ENCODE measurements at places on chromosomes 4 and X.
A peak's percentile ranks its signal among the peaks of the same experiment; 100 is the strongest.

DNA sequence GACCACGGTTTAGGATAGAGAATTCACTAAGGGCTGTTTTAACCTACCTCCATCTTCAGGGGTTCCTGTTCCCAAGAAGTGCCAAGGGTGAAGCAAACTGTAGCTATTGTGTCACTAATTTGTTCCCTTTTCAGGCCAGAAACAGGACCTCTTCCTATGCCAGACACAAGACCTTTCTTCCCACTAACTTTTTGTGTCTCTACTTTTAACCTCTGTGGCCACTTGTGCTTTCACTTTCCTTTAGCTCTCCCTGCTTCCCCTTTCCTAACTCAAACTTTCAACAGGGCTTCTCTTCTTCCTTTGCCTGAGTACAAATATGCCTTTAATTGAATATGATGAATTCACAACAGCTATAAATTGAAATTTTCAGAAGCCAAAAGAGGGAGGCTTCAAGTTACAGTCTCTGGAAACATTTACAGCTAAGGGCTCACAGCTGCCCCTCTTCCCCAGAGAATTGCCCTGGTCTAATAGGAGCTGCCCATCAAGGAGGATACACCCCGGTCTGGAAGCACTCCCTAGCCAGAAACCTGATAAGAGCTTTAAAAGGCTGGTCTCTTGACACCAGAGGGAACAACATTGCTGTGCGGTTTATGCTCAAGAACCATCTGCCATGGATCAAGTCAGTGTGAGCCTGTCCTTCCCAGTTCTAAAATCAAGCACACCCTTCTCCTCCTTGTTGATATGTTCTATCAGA is 61.7 kb upstream of the PLS3 start:
- DNase-seq: no peak

DNA sequence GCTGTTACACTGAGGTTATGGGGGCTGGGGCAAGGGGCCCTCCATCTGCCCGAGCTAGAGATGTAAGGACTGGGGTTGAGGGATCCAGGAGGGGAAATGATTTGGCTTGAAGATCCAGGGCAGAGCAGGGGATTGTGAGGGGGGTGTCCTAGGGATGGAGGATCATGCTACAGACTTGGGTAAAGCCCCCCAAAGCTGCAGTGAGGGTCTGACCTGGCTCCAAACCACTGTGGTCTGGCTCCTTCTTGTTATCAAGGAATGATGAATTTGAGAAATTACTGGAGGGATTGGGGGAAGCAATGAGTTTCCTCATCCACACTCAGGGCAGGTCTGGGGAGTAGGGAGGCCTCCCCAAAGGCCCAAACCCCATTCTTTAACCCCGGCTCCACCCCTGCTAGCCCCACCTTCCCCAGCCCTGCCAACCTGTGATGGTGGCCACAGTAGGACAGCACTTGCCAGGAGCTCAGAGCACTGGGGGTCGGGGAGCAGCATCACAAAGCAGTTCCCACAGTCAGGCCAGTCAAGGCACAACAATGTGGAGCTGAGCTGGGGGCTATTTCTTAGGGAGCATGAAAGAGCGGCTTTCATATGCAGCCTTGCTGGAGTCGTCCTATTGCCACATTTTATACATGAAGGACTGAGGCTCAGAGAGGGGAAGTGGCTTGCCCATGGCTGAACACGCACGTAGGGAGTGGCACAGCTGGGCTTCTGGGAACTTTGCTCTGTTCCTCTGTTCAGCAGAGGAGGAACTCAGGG is 165.5 kb downstream of the EFNB1 start:
- DNase-seq: no peak

DNA sequence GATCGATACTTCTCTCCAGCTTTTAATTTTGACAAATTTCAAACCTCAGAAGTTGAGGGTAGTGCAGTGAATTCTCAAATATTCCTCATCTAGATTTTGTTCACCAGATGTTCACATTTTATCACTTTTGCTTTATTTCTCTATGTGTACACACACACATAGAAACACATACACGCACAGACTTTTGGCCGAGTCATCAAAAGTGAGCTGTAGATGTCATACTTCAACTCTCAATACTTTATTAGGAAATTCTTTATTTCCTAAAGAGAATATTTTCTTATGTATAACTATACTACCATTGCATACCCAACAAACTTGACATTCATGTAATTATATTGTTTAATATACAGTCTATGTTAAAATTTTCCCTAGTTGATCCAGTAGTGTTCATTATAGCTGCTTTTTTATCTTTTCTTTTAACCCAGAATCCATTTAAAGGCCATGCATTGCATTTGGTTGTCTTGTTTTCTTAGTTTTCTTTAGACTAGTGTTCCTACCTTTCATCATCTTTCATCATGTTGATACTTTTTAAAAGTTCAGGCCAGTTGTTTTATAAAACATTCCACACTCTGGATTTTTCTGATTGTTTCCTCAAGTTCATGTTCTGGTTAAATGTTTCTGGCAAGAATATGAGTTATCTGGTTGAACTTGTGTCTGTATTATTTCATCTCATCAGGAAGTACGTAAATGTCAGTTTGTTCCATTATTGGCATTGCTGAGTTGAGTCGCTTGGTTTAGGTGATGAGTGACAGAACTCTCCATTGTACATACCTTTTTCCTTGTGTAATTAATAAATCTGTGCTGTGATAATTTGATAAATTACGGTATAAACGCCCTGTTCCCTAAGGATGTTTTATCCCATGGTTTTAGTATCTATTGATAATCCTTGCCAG is 94.1 kb upstream of the TLR2 start:
- peak; percentile 10 for DNase-seq

GRCh38 chr4:21001490-21001889 is 301.2 kb downstream of the PACRGL start:
- no peak for DNase-seq

DNA sequence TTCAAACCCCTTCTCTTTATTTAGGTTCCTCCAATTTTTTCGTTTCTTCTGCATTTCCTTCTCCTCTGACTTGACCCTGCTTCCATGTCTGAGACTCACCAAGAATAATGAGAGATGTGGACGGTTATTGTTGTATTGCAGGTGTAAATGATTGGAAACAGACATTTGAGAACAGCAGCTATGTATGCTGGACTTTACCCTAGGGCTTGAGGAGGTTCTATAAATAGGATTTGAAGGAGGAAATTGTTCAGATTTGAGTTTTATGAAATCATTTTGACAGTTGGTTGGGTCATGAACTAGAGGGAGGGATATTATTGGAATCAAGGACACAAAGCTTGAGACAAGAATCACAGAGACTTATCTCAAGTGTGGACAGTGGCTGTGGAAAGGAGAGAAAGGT is 614.6 kb upstream of the CPEB2 start:
- DNase-seq: no peak

- no peak for DNase-seq
Measured at GRCh38 chr4:164779080-164779479, 25.1 kb downstream of the SMIM31 start.

DNA sequence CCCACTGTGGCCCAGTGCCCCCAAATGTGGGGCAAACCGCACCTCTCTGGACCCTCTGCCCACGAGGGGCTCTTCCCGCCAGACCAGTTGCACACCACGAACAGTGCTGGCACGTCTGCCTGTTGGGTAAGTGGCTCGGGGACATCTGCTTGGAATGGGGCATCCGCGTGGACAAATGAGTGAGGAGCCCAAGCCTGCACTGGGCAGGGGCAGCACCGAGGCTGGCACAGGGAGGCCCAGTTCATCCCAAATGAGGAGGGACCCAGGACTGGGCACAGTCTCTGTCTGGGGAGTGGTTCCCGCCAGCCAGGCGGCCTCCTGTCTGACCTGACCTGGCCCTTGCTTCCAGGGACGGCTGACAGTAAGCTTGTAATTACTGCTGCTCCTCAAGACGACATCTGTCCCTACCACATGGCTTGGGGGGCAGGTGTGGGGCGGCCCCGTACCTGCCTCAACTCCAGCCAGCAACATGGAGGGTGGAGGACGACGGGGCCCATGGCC is 3.2 kb downstream of the SPON2 start:
- no peak for DNase-seq

DNA sequence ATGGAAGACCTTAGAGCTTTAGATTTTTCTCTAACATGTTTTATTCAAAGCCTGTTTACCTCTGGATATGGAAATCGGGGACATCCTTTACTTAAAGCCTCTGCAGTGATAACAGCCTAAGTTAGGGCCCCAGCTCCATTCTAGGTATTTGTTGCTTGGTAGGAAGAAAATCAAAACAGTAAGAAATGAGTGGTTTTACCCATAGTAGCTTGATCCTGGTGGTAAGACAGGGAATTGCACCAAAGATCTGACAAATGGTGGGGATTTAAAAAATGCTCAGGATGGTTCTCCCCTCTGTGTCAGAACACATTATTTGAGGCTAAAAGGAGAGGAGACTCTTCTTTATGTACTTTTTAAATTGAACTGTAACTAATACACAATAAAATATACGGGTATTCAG is 52.4 kb downstream of the AFF2 start:
- no peak for DNase-seq

DNA sequence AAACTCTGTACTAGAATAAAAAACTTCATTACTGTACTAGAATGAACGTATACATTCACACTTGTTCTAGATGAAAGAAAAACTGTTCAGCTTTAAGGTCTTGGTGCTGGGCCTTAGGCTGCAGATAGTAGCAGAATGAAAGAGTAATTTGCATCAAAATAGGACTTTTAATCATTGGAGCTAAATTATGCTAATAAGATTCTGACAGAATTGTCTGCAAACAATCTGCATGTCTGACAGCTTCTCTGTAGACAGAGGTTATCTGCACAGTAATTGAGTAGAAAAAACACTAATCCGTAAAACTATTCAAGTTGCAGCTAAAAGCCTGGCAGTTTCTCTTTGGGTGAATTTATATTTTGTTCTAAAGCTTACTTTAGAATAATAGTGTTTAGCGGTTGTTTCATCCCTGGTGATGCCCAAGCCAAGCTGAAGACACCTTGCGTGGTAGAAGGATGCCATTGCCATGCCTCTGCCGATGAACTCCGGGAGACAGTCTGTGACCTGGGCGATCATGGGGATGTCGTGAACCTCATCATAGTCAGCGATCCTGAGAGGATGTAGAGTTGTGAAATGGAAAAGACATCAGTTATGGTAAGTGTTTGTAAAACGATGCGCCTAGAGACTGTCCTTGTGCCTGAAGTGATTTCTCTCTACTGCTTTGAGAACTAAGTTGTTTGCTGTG is 25.3 kb downstream of the LRP2BP start:
- DNase-seq: no peak

DNA sequence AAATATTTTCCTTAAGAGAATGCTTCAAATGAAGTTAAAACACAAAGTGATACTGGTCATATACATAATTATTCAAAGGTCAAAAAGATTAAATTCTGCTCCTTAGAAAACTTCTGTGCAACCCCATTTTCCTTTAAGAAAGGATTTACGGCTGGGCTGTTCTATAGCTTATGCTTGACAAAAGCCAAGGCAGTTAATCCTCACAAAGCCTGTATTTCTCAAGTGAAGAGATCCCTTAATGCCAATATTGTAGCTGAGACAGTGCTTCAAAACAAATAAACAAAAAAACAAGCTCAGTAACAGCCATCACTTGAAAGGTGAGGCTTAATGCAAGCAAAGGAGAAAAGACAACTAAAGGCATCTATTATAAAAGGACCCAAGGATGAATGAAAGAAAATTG is 42.5 kb downstream of the BTC start:
- DNase-seq: no peak

DNA sequence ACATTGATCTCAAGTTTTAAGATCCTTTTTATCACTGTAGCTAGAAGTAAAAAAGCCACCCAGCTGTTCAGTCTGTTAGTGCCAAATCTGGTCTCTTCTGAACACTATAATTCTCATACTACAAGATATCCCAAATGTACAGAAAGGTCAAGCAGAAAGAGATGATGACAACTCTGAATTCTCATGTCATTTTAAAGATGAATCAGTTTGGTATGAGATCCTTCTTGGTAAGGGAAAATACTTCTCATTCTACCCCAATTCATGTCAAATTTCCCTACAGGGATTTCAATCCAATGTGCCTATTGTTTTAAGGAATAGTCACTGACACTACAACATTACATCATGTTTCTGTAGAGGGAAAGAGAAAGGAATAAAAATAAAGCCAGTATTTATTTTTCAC is 184.5 kb downstream of the CPEB2 start:
- no peak for DNase-seq

DNA sequence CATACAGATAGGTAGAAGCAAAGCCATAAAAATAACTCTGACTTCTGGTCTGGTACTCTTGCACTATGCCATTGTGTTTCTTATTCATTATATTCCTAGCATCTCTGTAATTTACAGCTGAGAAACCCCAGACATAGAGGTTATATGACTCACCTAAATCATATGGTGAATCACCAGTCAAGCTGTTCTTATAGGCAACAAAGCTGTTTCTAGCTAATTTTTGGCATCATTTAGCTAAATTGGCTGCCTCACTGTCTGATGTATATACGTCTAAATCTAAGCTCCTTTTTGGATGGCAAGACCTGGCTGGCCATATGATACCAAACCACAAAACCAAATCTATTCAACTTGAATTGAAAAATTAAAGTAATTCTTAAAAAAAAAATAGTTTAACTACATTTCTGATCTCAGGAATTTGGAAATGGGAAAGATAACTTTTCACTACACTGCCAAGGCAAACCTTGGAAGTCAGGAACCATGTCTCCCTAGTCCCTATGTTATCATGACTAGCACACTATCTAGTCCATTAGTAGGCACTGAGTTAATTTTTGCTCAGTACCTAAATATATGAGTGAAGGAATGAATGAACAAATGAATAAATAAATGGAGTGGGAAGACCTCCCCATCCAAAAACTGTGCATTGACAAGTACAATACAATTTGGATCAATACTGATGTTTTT is 41.3 kb upstream of the STAG2 start:
- peak; percentile 94 for DNase-seq

DNA sequence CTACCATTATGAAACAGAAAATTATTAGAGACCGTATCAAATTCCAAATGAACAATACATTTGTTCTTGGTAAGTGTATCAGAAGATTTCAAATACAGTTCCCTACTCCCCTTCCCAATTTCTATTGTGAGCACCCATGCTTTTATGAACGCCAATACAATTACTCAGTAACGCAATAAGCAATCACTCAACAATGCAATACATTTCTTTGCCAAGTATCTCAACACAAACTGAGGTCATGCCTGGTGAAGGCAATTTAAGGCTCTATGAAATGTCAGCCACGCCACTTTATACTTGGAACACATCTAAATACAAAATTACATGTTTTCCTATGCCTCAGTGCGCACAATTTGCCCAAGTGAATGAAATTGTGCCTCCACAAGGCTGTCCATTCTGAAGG is 712 bp downstream of the PNPLA4 start:
- DNase-seq: peak; percentile 10

DNA sequence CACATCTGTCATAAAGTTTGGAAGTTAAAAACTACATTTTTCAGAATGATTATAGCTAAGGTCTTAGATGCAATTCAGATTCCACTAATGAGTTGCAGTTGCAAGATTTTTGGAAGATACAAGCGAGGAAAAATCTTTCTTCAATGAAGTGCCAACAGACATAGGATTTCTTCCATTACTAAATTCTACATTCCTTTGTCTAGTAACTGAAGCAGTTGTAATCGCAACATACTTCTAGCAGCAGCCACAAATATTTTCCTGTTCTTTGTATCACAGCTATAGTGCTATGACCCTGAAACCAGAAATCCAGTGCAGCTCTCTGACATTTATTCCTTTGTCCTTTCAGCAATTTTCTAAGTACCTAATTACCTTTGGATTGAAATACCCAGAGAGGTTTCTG is 225.2 kb upstream of the SLIT2 start:
- peak; percentile 80 for DNase-seq

GRCh38 chr4:1403591-1404572 is 2.4 kb downstream of the NKX1-1 start:
- no peak for DNase-seq
